CD4-positive, alpha-beta memory T cell (primary cell): ENCODE measurements at places on chromosomes 16 and 17.

- no peak for DNase-seq
These were observed 18.4 kb downstream of the CMTM3 start for GRCh38 chr16:66622863-66623262.

- DNase-seq = no peak
These were observed 15.9 kb downstream of the TAF15 start for GRCh38 chr17:35825206-35825605.

DNA sequence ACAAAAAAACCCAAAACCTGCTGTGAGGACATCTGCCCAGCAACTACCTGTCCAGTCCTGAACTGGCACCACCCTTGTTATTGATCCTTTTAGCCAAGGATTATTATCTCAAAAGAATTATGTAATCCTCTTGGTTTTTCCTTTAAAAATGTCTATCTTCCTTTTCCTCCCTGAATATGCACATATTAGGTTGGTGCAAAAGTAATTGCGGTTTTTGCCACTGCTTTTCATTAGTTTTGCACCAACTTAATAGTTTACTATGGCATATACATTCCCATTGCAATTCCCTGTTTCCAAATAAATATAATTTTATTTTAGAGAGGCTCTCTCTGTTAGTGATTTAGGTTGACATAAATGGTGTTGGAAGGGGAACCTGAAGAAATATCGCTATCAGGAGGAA, 51.3 kb downstream of the MPHOSPH6 start:
- DNase-seq = no peak

GRCh38 chr17:57328109-57328882, 72.0 kb downstream of the MSI2 start:
- DNase-seq = no peak

DNA sequence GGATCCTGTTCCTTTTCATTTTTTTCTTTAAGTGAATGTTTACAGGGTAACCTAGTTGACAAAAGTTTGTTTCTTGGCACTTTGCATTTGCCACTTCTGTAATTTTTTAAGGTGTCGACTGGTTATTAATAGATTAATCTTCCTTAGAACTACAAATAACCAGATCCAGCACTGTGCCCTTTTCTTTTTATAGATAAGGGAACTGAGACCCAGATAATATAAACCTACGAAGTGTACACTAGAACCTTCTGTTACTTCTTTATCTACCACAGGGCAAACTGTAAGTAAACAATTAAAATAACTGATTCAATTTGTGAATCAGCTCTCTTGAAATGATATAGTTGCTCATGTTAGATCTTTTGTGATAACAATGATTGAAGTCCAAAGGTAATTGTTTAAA, 55.4 kb downstream of the NLK start:
- DNase-seq = no peak
